ENCODE measurements at places on chromosomes 16 and 17.

DNA sequence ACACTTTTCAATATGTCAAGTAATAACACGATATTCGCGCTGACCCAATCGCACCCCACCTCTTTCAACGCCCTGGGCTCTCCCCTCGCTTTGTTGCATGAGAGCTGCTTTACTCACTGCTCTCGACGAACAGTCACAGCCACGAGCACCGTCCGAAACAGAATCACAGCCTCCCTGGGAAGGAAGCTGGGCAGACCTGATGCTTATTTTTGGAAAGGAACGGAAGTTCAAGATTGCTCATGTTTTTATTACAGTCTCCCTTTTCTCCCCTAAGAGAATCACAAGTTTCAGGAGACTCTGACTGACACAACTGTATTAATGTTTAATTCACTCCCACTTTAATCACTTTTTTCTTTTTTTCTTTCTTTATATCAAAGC, 67.8 kb downstream of the ANKRD11 start:
- no peak for DNase-seq

DNA sequence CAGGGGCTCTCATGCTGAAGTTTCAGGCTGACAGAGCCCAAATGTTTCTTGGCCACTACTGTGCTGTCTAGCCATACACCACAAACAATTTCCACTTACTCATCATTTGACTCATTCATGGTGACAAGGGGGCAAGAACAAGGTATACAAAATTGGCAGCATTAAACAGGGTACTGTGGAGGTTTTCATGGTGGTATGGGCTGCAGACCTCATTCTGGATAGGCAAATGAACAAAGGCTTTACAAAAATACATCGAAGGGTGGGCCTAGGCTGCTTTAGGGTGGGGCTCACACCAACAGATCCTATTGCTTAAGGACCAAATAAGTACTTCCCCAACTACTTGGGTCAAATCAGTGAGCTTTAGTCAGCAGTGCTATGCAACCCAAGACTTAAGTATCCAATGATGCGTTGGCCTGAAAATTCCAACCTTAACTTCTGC, 53.0 kb downstream of the N4BP1 start:
- no peak for DNase-seq

DNA sequence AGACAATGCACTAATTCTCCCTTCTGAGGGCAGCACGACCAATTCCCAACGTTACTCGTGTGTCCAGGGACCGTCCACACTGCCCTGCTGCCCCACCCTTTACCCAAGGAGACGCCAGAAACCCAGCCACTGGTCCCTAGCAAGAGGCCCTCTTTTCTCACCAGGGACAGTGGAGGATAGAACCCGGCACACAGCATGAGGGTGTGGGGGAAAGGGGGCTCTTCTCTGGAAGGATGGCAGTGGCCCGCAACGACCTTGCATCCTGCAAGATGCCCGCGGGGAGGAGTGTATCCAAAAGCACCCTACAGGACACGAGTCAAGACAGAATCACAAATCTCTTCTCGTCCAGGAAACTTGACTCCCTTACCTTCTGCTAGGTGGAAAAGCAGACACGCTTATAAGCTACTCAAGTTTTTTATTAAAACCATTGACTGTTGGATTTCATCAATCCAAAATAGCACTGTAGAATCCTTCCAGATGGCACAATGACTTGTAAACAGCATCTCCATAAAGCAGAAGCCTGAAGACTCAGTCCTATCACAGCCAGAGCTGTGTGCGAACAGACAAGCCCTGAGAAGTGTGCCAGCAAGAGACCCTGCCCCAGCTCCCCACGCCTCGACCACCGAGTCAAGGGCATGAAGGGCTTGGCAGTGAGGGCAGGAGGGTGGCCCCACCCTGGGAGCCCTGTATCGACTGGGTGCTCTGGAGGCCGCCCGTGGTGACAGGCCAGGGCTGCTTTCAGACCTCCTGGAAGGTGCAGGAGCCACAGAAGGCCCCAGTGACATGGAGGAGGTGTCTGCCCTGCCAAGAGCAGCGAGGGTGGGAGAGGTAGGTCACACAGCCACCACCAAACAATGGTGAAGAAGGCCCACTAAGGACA, 103.8 kb downstream of the ANKRD11 start:
- no peak for DNase-seq

DNA sequence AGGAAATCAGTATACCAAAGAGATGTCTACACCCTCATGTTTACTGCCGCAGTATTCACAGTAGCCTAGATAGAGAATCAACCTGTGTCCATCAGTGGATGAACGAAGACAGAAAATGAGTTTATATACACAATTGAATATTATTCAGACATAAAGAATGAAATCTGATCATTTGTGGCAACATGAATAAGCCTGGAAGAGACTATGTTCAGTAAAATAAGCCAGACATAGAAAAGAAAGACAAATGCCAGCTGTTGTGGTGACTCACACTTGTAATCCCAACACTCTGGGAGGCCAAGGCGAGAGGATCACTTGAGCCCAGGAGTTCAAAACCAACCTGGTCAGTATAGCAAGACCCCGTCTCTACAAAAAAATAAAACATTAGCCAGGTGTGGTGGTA, 16.1 kb downstream of the NUDT16L1 start:
- no peak for DNase-seq

- no peak for DNase-seq
Observed at GRCh38 chr16:52538511-52538910, 8.4 kb downstream of the TOX3 start.

DNA sequence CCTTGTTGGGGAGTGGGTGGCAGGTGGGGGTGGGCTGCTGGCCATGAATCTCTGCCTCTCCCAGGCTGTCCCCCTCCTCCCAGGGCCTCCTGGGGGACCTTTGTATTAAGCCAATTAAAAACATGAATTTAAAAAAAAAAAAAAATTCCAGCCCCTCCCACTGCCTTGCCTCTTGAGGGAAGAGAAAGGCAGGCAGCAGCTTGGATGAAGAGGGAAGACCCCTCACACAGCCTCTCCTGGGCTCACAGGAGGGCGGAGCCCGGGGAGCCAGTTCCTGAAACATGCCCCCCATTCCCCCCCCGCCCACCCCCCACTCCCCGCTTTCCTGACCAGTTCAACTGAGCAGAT, 1.8 kb upstream of the TCAP start:
- no peak for DNase-seq

- no peak for DNase-seq
Observed at GRCh38 chr16:27483624-27484023, 66.1 kb downstream of the GTF3C1 start.

DNA sequence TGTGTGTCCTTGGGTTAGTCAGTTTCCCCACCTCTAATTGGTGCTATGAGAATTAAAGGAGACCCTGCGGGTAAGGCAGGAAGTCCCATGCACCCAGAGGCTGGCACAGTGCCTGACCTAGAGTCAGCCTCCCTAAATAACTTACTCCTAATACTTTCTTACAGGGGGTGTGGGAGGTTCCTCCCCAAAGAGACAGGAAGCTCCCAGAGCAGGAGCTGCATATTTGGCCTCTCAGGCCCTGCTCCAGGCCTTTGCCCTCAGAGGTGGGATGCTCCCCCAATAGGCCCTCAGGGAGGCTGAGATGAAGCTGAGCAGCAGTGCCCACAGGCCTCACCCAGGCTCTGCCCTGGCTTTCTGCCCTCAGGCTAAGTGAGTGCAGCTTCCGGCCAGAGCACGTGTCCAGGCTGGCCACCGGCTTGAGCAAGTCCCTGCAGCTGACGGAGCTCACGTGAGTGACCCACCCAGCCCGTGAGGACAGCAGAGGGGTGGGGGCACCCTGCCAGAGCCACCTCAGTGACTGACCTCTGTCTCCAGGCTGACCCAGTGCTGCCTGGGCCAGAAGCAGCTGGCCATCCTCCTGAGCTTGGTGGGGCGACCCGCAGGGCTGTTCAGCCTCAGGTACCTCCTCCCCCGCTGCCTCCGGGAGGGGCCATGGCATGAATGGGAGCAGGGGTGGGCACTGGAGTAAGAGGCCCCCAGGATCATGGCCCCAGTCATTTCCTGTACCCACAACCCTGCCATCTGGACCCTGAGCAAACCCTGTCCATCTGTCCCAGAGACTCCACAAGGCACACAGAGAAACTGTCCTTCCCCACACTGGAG, 31.1 kb upstream of the CPNE2 start:
- DNase-seq, result peak; percentile 92

DNA sequence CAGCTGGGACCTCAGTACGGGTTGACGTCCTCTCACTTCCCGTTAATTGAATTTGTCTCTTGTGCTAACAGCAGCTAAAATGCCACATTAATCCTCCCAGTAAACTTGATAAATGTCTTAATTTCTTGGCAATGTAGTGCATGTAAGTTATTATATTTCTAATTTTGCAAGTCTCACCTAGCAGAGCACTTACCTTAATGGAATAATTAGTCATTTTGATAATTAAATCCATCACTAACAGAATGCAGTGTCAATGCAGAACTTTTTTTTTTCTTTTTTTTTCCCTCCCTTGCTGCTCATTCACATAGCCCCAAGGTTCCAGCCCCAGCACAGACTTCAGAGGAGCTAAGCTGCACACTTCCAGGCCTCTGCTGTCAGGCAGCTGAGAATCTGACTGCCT, 376.5 kb downstream of the RBFOX1 start:
- no peak for DNase-seq

DNA sequence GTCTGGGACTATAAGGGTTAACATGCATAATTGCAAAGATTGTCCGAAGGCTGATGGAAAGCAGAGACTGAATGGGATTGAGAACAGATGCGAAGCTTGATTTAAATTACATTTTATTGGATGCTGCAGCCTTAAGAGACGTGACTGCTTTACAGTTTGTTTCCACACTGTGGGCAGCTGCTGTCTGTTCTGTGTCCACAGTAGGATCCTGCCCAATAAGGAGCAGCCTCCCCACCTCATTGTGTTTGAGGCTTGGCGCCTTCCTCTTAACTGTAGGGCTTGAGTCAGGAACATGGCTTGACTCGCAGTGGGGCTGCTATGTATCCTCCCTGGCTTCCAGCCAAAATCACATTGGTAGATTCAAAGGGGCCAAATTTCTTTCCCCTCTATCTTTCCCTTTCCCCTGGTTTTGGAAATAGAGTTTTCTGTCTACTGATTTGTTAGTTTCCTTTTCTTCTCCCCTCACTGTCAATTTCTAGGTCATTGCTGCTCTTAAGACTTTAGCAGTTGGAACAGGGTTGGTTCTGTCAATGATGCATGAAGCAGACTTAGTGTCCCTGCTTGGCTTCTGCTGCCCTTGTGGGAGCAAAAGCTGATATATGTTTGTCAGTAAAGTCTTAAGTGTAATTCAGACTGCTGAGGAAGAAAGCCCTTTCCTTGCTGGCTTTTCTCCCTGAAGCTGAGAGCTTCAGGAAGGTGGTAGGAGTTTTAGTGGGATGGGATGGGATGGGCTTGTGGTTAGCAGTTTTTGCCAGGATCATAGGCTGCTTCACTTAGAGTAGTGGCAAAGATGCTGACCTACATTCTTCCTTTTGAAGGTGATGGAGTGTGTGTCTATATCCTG, 5.0 kb upstream of the RARA start:
- DNase-seq, result peak; percentile 76

DNA sequence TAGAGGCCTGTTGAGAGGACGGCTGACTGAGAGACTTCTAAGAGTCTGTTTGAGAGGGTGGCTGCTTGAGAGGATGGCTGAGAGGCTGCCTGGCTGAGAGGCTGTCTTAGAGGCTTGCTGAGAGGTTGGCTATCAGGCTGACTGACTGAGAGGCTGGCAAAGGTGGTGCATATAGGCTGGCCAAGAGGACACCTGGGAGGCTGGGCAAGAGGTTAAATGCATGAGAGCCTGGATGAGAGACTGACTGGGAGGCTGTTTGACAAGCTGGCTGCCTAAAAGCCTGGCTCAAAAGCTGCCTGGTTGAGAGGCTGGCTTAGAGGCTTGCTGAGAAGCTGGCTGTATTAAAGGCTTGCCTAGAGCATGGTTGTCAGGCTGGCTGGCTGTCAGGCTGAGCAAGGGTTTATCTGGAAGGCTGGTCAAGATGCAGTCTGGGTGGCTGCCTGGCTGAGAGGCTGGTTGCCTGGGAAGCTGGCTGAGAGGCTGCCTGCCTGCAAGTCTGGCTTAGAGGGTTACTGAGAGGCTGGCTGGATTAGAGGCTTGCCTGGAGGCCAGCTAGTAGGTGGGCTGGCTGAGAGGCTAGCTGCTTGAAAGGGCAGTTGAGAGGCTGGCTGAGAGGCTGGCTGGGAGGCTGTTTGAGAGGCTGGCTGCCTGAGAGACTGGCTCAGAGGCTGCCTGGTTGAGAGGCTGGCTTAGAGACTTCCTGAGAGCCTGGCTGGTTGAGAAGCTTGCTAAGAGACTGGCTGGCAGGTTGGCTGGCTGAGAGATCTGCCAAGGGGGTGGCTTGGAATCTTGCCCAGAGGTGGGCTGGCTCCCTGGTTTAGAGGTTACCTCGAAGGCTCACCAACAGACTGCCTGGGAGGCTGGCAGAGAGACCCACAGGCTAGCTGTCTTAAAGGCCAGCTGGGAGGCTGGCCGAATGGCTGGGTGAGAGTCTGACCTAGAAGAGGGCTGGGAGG, 38.3 kb upstream of the ACSM2B start:
- DNase-seq, result no peak

GRCh38 chr17:55510986-55511721, at the start of gene SMIM36:
TSS of gene SMIM36 (minus strand) at chr17:55511452.
- DNase-seq, result no peak

DNA sequence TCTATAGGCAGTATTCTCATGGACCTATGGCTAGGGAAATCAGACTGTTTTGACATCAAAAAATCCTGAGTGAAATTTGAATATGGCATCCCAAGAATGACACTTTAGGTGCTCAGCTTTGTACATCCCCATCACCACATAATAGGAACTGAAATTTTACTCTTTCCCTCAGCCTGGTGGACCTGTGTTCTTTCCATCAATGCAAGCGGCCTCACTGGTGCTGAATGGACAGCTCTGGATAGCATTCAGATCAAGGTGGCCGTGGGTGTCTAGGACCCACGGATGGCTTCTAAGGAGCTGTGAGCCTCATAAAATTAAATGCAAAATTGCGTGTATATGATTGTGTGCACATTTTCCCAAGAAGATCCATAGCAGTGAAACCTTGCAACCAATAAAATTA, 152.6 kb downstream of the MAP2K6 start:
- no peak for DNase-seq

DNA sequence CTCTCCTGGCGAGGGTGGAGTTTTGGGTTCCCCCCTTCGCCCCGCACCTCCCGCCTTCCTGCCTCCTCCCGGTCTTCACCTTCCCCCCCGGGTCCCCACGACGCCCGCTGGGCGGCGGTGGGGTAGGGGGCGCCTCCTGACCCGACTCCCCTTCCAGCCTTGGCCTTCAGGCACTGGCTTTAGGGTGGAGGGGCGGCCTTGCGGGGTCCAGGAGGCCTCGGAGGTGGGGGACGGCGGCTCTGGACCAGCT, 2.4 kb downstream of the SLC16A3 start:
- peak; percentile 79 for DNase-seq

All from coronary artery (tissue), 2 donors.